Hematopoietic multipotent progenitor cell (in vitro differentiated cells): ENCODE measurements at places on chromosomes 11 and 22. TPM values are rescaled to one million over a fixed set of nuclear protein-coding genes. Genes with fewer than 3 reads are reported as not detected.

Gene SAA2
- total RNA-seq: not detected

Gene KCNJ4
- total RNA-seq: 0.27 TPM

Gene PGA5
- total RNA-seq: not detected

Gene GTSE1
- 1.6 TPM for total RNA-seq

Gene OR5P2
- total RNA-seq: not detected

Gene SHISAL1
- total RNA-seq: under 0.01 TPM

Gene HTR3B
- not detected for total RNA-seq

Gene MRGPRX4
- not detected for total RNA-seq

Gene APOA1
- total RNA-seq: 0.54 TPM

Gene FLRT1
- total RNA-seq: under 0.01 TPM

Gene AP1B1
- 215 TPM for total RNA-seq

Gene PGM2L1
- total RNA-seq: 18.3 TPM

- no peak for DNase-seq
These were observed 3.1 kb downstream of the DYNC2H1 start for GRCh38 chr11:103112364-103112763.

DNA sequence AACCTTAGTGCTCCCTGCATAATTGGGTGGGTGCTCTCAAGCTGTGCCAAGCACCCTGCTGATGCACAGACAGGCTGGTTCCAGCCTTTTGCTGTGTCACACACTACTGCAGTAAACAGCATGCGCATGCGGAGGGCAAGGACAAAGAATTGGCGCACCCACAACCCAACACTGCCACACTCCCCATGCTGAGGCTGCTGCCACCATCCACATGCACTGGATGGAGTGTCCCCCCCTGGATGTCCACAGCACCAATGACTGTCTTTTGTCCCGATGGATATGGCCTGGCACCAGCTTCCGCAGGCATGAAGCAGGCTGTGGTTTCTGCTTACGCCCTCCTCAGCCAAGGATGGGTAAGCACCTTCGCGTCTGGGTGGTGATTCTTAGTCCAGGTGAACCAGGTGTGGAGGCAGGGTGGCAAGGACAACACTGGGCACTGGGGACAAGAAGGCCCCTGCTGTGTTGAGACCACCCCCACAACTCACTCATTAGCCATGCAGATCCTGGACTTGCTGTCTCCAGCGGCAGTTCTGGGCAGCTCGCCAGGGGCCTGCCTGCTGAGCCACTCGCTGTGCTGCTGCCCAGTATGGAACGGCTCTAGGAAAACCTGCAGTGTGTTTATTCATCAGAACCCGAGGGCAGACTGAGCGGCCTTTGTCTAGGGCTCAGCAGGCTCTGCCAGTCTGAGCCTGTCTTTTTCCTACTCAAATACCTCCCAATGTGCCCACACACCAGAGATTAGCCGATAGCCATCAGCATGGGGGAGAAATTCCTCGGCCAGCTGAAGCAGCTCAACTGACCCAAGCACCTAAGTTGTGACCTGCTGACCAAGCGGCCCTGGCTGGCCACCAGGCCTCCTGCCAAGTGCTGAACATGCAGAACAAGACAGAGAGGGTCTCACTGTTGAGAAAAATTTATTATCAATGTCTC lies 8.2 kb upstream of the NAP1L4 start:
- no peak for DNase-seq

DNA sequence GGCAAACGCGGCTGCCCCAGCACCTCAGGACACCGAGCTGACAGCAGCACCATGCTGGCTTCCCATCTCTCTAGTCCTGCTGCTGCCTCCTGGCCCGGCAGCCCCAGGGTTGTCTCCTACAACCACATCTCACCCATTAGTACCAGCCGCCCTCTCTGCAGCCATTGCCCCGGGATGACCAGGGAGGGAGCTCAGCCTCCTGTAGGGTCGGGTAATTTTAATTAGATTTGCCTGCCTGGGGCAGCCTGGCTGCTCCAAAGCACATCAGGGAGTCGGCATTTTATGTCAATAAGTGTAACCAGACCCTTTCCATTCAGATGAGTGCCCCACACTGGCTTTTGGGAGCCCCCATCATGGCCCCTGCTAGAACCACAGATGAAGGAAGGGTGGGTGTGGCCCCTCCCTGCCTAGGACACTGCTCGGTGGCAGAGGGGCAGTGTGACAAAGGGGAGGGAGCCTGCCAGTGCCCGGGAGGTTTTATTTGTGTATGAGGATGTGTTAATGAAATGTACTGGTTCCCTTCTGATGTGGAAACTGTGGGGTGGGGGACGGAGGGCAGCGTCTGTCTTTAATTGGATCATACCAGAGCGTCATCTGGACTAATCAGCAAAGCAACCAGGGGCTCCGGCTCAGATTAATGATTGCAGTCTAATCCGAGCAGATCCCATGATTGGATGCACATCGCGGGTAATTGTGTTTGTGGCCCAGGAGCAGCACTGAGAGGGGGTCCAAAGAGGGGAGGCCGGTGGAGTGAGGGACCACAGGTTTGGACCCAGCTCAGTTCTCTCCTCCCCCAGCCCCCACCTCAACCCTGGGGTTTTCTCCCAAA lies 125.3 kb downstream of the FEZ1 start:
- no peak for DNase-seq

- DNase-seq: no peak
These were observed 9.5 kb downstream of the GNB1L start for GRCh38 chr22:19845054-19845722.

GRCh38 chr22:24043958-24044357 lies 32.9 kb downstream of the CABIN1 start:
- DNase-seq: no peak

GRCh38 chr11:62269654-62270278 lies at the start of gene SCGB2A2:
Gene SCGB2A2 (plus strand): TSS chr11:62270158. CDS start chr11:62270217, 59 bp downstream.
- DNase-seq: no peak

DNA sequence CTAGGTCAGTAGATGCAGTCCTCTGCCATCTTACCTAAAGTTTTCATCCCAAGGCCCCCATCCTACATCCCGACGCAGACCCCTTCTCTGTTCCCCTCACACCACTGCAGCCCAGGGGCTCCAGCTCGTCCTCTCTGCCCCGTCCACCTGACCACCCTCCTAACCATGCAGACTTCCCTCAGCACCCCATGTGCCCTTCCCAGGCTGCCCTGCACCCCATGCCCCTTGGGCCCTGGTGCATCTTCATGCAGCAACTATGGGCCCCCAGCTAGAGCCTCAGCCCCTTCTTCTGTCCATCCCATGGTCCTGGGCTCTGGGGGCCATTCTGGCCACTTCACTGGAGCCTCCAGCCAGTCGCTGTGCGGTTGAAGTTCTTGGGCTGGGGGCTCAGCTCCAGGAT lies 2.9 kb downstream of the PRR33 start:
- DNase-seq: peak; percentile 13

DNA sequence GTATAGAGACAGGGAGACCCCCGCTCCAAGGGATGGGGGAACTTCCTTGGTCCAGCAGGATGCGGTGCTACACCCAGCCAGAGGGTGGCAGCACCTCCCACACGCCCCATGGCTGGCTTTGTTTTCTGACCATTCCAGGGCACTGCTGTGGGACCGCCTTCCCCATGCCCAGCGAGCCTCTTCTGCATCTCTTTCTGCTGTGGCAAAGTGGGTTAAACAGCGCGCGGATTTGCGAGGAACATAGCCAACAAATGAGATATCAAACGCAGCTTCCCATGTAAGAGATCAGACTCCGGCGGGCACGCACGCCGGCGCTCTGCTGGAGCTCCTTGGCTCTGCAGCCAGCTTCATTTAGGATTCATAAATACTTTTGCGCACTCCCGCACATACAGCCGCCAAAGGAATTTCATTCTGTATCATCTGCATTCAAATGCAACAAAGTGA lies 485.8 kb upstream of the CADM1 start:
- peak; percentile 8 for DNase-seq

GRCh38 chr11:100748153-100748552 lies 61.1 kb downstream of the ARHGAP42 start:
- no peak for DNase-seq

GRCh38 chr11:10379022-10379421 lies 74.1 kb downstream of the ADM start:
- DNase-seq: no peak

DNA sequence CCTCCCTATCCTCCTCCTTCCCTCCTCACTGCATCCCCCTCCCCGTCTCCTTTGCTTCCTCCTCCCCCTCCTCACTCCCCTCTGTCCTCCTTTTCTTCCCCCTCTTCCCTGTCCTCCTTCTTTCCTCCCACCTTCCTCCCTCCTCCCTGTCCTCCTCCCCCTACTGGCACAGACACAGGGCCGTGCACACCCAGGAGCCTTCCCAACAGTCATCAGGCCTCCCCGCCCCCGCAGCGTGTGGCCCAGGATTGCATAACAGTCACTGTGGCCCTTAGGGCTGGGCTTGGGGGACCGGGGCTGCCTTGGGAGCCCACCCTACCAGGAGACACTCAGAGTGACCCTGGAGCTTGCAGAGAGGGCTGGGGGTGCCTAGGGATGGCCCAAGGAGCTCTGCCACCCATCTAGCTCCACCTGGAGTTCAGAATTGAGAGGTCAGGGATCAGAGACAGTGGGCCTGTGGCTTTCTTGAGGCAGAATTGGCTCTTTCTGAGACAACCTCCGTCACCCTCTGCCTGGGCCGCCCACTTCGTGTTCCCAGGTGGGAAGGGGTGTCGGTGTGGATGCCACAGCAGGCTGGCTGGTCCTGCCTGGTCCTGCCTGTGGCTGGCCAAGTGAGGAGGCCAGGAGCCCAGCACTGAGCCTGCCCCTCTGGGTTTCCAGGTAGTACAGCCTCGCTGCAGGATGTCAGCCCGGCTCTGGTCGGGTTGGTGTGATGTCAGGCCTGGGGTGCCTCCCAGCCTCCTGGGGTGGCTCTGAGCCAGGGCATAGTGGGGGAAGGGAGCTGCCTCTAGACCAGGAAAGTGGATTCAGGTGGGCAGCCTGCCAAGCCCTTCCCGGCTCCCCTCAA lies 1.6 kb downstream of the SPI1 start:
- no peak for DNase-seq

DNA sequence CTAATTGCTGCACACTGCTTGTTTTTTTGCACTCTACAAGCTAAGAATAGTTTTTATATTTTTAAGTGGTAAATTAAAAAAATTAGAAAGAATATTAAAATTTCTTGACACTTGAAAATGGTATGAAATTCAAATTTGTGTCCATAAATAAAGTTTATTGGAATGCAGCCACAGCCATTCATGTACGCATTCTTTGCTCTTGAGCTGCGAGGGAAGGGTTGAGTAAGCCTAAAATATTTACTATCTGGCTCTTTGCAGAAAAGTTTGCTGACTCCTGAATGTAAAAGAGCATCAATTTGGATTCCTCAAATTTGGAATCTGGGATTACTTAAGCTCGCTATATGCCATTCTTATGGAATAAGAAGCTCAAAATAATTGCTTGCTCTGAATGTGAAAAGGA lies 3.4 kb upstream of the ADAMTS8 start:
- no peak for DNase-seq

DNA sequence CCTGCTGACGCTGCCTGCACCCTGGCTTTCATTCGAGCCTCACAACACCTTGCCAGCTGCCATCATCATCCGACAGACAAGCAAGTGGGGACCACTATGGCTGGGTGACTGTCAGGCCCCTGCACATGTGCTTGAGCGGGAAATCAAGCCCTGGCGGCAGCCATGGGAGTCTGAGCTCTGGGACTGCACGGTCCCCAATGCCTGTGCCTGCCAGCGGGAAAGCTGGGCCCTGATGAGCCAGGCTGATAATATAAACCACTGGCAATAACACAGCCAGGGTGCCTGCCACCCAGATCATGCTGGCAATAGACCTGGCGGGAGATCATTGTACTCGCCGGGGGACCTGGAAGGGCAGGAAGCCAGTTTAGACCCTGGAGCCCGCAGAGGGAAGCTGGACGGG lies 2.5 kb downstream of the FGF3 start:
- DNase-seq: no peak

DNA sequence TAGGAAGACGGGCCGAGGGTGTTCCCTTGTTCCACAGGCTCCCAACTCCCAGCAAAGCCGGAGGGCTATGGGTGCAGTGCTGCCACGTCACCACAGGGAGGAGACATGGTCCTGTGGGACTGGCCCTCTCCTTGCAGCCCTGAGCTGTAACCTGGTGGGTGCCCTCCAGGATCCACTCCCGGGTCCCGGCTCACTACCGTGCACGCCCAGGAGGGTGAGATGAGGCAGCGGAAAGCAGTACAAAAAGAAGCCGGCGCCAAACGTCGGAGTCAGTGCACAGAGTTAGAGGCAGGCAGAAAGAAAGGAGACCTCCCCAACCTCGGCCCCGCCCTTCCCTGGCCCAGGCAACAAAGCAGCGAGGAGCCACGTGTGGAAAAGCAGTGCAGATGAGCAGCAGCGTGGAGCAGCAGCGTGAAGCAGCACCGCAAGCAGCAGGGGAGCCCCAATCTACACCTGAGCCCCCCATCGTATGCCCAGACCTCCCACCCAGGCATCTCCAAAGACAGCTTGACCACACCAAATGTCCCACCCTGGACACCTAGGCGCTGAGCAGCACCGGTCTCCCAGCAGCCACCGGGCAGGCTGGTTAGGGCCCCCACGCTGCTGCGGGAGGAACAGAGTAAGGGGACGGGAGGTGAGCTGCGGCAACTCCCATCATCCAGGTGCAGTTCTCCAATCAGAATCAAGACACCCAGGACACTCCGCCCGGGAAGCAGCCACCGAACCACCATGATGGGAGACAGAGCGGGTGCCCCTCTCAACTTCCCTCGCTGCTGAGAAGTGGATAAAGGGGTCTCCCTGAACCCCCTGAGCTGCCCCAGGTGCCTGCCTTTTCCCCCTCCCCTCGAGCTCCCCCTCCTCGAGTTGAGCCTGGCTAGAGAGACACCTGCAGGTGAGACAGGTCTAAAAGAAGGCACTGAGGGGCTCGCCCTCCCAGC lies 28.8 kb downstream of the IGSF9B start:
- no peak for DNase-seq

GRCh38 chr22:35837101-35837727 lies 119.5 kb downstream of the APOL5 start:
- no peak for DNase-seq

DNA sequence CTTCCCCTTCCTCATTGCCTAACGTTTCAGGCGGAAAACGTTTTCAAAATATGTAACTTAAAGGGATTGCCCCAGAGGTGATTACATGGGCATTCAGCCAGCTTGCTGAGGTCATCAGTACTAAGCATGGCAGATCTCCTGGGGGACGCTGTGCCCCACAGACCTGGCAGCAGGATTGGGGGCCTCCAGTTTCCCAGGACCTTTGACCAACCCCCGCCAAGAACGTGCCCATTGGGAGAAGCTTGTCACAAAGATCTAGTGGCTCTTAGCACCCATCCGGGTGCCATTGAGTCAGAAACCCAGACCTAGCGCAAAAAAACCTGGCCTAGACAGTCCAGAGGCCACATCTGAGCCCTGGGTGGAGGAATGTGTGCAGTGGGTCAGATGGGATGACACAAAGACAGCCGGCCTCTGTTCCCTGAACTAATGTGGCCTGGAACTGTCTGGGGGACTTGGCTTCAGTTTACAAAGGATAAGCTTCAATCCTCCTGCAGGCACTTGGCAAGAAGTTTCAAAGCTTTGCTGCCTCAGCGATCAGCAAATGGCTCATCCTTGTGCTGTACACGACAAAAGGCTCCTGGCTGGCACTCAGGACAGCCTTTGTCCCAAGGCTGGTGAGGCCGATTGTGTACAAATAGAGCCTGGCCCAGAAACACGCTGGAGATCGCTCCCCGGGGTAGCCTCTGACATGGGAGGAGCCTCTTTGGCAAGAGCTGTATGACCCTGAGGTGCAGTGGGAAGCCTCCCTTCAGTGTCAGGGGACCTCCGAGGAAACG lies 9.5 kb downstream of the C1QTNF6 start:
- DNase-seq: no peak
